ENCODE measurements at places on chromosomes 3 and 15. TPM values are rescaled to one million over a fixed set of nuclear protein-coding genes. Genes with fewer than 3 reads are reported as not detected.

GOLGA8O gene
- 4.5 TPM for total RNA-seq

C3orf70 gene
- 19.0 TPM for total RNA-seq

EBLN2 gene
- 11.0 TPM for total RNA-seq

EXD1 gene
- total RNA-seq = not detected

GOLGA8T gene
- total RNA-seq = not detected

MAP1A gene
- 16.4 TPM for total RNA-seq

GHRL gene
- 0.81 TPM for total RNA-seq

UNC13C gene
- total RNA-seq = 4.1 TPM

PRTG gene
- total RNA-seq = 3.7 TPM

PDZRN3 gene
- total RNA-seq = 38.3 TPM
